ENCODE measurements at places on chromosomes 3 and 15.

- no peak overlapping the region for H3K4me3 ChIP-seq
- H3K4me1 ChIP-seq = no peaks in the 10 kb centered on the region
- no peak overlapping the region for H3K27ac ChIP-seq
- DNase-seq = no peak
- H3K27me3 ChIP-seq = peaks cover 10% of the 10 kb centered on the region
- no peaks in the 10 kb centered on the region for H3K36me3 ChIP-seq
These were observed 22.5 kb upstream of the THBS1 start for GRCh38 chr15:39558421-39558820.

- no peak overlapping the region for H3K27ac ChIP-seq
- DNase-seq = no peak
- H3K4me3 ChIP-seq = no peak overlapping the region
- H3K4me1 ChIP-seq = peaks cover 6% of the 10 kb centered on the region
These were observed 72.0 kb upstream of the IQSEC1 start for GRCh38 chr3:13145131-13145825.

GRCh38 chr3:53553200-53553599 lies 58.8 kb downstream of the CACNA1D start:
- H3K36me3 ChIP-seq = no peaks in the 10 kb centered on the region
- DNase-seq = no peak
- peaks cover 7% of the 10 kb centered on the region for H3K27me3 ChIP-seq
- H3K27ac ChIP-seq = no peak overlapping the region

GRCh38 chr15:72271895-72272212 lies 500 bp downstream of the PARP6 start:
- H3K36me3 ChIP-seq = peaks cover 23% of the 10 kb centered on the region
- peak overlapping the region; percentile 94 for H3K4me3 ChIP-seq
- peaks cover 3% of the 10 kb centered on the region for H3K27me3 ChIP-seq
- DNase-seq = no peak
- H3K27ac ChIP-seq = peak overlapping the region; percentile 88
- peaks cover 32% of the 10 kb centered on the region for H3K4me1 ChIP-seq

DNA sequence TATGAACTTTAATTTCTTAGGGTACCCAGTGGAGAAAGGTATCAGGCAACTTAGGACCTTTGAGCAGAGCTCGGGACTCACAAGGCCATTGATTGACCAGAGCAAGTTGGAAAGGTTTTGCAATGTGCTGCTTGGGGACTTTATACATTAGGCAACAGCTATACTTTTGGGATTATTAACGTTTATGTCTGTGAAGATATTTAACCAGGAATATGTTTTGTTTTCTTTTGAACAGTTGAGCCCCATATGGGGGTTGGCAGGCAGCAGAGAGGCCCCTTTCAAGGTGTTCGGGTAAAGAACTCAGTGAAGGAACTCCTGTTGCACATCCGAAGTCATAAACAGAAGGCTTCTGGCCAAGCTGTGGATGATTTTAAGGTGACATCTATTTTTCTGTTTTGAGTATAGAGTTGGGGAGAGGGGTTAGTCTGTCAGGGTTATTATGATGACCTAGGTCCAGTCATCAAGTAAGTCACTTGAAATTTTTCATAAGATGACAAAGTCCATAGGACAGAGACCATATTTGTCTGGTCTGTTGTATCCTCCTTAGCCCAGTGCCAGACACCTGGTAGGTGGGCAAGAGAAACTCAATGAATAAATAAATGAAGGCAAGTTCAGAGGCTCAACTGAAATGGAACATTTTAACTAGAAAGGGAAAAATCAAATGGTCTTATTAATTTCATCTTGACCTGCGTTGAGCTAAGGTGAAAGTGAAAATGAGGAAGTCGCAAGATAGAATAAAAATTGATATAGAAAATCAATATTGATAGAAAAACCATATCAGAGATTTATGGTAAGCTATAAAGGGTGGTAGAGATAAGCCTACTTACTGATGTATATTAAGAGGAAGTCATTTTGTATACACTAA lies 2.8 kb downstream of the NFKBIZ start:
- H3K27me3 ChIP-seq = no peaks in the 10 kb centered on the region
- H3K36me3 ChIP-seq = peaks cover 72% of the 10 kb centered on the region
- H3K27ac ChIP-seq = peak overlapping the region; percentile 100
- DNase-seq = peak; percentile 67
- H3K4me1 ChIP-seq = peaks cover 63% of the 10 kb centered on the region

DNA sequence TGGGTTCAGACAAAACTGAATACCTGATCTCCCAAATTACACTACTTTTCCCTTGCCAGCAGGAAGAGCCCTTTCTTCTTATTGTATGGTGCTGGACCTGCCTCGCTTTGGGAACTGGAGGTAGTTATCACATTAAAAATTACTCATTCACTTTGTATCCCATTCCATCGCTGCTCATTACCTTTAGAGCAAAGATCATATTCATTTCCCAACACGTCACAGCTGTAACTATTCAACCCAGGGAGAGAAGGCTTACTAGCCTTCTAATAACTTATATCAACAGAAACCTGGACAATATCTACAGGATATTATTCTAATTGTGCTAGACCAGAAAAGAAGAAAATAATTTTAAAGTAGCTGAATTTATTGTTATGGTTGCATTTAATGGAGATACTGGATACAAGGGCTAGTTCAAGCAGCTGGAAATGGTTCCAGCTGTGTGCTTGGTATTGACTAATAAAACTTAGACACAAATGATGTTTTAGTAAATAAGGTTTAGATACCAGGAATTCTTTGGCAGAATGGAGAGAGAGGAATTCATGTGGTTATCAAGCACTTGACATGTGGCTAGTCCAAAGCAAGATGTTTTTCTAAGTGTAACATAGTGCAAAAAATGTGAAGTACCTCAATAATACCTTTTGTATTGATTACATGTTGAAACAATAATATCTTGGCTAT lies 656.3 kb downstream of the ROBO1 start:
- H3K4me1 ChIP-seq = no peaks in the 10 kb centered on the region
- DNase-seq = no peak
- no peak overlapping the region for H3K27ac ChIP-seq
- H3K4me3 ChIP-seq = no peak overlapping the region
- H3K27me3 ChIP-seq = no peaks in the 10 kb centered on the region

DNA sequence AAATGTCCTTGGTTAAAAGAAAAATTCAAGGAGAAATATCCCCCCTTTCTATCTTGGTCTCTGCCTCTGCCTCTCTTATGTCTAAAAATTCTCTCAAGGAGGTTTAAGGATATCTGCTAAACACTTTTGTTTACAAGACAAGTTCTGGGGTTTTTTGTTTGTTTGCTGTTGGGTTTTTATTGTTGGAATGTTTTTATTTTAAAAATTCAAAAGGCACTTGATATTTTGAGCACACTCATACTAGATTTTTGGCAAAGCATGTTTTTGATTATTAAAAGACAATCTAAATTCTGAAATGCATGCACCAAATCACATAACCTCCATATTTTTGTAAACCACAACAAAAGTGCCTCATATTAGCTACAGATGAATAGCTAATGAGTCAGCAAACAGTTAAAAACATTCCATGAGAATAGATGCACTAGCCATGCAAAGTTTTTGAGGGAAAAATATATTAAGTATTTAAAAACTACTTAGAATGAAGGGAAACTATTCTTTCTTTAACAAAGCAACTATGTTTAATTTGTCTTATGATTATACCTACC lies 84.6 kb downstream of the ZBTB20 start:
- no peak overlapping the region for H3K27ac ChIP-seq
- H3K4me1 ChIP-seq = no peaks in the 10 kb centered on the region
- H3K4me3 ChIP-seq = no peak overlapping the region
- DNase-seq = no peak
- H3K36me3 ChIP-seq = no peaks in the 10 kb centered on the region
- H3K27me3 ChIP-seq = no peaks in the 10 kb centered on the region

- H3K27ac ChIP-seq = no peak overlapping the region
- H3K36me3 ChIP-seq = no peaks in the 10 kb centered on the region
- H3K27me3 ChIP-seq = peaks cover 4% of the 10 kb centered on the region
- no peak overlapping the region for H3K4me3 ChIP-seq
- no peaks in the 10 kb centered on the region for H3K4me1 ChIP-seq
- no peak for DNase-seq
These were observed 943.2 kb downstream of the MCTP2 start for GRCh38 chr15:95174301-95175259.

DNA sequence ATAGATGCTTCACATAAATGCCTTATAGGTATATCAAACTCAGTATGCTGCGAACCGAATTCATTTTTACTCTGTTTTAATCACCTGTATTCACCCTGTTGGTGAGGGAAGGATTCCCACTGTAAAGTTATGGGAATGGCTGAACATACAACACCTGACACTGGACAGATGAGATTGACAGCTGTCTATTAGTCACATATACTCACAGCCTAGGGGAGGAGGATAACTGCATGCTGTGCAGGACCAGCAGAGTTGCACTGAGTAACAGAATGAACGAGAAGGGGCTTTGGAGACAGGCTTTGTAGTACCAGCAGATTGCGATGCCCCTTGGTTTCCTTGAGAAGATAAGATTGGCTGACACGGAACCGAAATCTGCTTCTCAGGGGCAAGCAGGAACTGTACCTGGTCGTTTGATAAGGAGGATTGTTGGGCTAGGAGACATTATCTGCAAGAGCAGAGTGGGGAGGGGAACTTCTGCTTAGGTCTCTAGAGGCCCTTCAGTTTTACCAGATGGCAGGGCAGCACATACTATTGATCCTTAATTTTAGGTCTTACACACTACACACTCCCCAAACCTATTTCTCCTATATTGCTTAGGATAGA lies 43.5 kb upstream of the SLC22A13 start:
- DNase-seq = no peak
- H3K27ac ChIP-seq = no peak overlapping the region
- H3K4me3 ChIP-seq = no peak overlapping the region

- no peaks in the 10 kb centered on the region for H3K27me3 ChIP-seq
- no peak for DNase-seq
- H3K4me3 ChIP-seq = peak overlapping the region; percentile 11
- H3K27ac ChIP-seq = peak overlapping the region; percentile 85
- H3K4me1 ChIP-seq = peaks cover 29% of the 10 kb centered on the region
- H3K36me3 ChIP-seq = no peaks in the 10 kb centered on the region
These were observed 7.9 kb upstream of the BCL2A1 start for GRCh38 chr15:79978655-79979514.

DNA sequence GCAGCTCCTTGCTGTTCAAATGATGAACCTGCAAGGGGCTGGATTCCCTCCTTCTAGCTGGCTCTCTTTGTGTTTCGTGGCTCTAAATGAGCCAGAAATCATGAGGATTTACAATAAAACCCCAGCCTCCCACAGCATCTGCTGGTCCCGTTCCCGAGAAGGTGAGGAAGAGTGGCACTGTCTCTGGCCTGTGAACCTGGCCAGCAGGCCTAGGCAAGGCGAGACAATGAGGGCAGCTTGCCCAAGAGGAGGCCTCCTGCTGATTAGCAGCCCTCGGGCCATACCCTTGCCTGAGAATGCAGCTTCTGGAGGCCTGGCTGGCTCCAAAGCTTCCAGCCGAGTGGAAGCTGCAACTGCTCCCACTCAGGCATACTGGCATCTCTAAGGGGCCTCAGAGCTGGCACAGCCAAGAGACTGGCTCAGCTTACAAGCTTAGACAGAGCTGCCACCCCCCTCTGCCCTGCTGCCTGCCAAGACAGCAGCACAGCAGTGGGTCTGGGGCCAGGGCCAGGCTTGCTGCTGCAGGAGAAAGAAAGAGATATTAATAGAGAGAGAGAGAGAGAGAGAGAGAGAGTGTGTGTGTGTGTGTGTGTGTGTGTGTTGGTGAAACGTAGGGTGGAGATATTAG lies 76.5 kb downstream of the HMG20A start:
- H3K4me1 ChIP-seq = peaks cover 19% of the 10 kb centered on the region
- no peak overlapping the region for H3K4me3 ChIP-seq
- DNase-seq = no peak
- no peaks in the 10 kb centered on the region for H3K27me3 ChIP-seq
- peaks cover 2% of the 10 kb centered on the region for H3K36me3 ChIP-seq

GRCh38 chr15:72358650-72359171 lies 17.1 kb downstream of the HEXA start:
- no peak for DNase-seq
- H3K27ac ChIP-seq = no peak overlapping the region
- peaks cover 6% of the 10 kb centered on the region for H3K36me3 ChIP-seq

DNA sequence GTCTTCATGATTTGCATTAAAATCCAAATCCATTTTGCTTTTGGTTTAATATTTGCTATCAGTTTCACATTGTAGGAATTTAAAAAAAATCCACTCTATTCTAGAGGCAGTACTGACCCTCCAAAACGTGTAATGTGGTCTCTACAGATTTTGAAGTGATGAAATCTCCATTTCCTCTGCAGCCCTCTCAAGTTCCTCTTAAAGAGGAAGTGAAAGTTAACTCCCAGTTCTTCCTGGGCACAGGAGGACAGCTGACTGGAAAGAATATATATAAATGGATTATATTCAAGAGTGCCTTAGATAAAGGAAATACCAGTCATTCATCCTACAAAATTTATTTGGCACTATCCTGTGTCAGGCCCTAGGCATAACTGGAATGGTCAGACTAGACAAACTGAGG lies 83.5 kb upstream of the PLCL2 start:
- H3K27me3 ChIP-seq = peaks cover 12% of the 10 kb centered on the region
- no peak overlapping the region for H3K4me3 ChIP-seq
- H3K36me3 ChIP-seq = no peaks in the 10 kb centered on the region
- H3K4me1 ChIP-seq = peaks cover 28% of the 10 kb centered on the region
- DNase-seq = no peak

DNA sequence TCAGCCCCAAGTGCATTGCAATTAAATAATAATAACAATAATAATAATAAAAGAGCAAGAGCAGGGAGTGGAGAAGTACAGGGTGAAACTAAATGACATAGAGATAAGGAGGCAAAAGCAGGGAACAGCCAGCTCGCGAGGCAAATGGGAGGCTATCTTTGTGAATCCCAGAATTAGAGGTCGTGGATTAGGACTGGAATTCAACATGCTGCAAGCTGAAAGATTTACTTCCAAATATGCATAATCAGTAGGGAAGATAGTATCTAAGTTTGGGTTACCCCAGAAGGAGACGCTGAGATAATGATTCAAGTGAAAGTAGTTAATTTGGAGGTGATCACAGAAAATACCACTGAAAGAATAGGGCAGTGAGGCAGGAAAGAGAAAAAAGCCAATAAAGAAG lies 119.4 kb upstream of the UBE2E2 start:
- no peak for DNase-seq
- no peaks in the 10 kb centered on the region for H3K27me3 ChIP-seq
- H3K27ac ChIP-seq = no peak overlapping the region
- H3K4me1 ChIP-seq = no peaks in the 10 kb centered on the region
- no peaks in the 10 kb centered on the region for H3K36me3 ChIP-seq

DNA sequence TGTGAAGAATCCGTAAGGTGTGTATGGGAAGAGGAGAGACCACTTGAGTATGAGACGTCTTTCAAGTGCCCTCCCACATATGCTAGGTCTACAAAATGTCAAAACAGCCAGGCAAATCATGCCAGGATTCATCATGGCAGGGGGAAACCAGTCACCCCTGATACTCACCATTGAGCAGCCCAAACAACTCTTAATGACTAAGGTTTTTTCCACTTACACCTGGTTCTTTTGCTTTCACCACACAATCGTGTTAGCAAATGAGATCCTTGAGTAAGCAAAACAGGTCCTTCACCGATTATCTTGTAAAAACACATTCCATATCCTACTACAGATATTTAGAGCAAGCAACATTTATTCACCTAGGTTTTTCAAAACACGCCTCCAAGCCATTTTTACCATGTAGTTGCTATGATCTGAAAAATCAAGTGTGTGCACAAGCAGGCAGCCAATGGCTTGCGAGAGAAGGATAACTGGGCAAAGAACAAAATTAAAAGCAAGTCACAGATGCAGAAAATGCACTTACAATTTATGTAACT lies 177.5 kb upstream of the LPP start:
- peaks cover 8% of the 10 kb centered on the region for H3K36me3 ChIP-seq
- no peaks in the 10 kb centered on the region for H3K27me3 ChIP-seq
- peak overlapping the region; percentile 38 for H3K4me3 ChIP-seq
- peaks cover 69% of the 10 kb centered on the region for H3K4me1 ChIP-seq

GRCh38 chr3:18740631-18741583 lies 315.8 kb upstream of the SATB1 start:
- H3K36me3 ChIP-seq = peaks cover 10% of the 10 kb centered on the region
- peak; percentile 90 for DNase-seq
